ENCODE measurements at places on chromosomes 6 and 20. TPM values are rescaled to one million over a fixed set of nuclear protein-coding genes. Genes with fewer than 3 reads are reported as not detected.

Gene SLA2
- not detected for total RNA-seq

Gene SLPI
- not detected for total RNA-seq

Gene DLK2
- not detected for total RNA-seq

Gene LAMP5
- total RNA-seq: under 0.01 TPM

Gene ARID1B
- total RNA-seq: 41.4 TPM

Gene SRC
- total RNA-seq: 16.2 TPM

Gene FAM162B
- 0.73 TPM for total RNA-seq

Gene NTSR1
- total RNA-seq: 13.1 TPM

Gene GGTLC1
- not detected for total RNA-seq

Gene TSBP1
- not detected for total RNA-seq

Gene CALHM5
- 4.0 TPM for total RNA-seq

Gene SLC35F1
- not detected for total RNA-seq

Gene CRISP2
- not detected for total RNA-seq

Gene VIP
- total RNA-seq: not detected

Gene ZC2HC1B
- not detected for total RNA-seq

Gene ABCF1
- 42.2 TPM for total RNA-seq

Gene CLIC5
- not detected for total RNA-seq

Gene CTAGE9
- not detected for total RNA-seq

Gene PRR18
- total RNA-seq: not detected

Gene ECT2L
- not detected for total RNA-seq

Gene NOX3
- not detected for total RNA-seq

Gene FKBP1C
- 1.6 TPM for total RNA-seq

Gene SLC17A1
- not detected for total RNA-seq

Gene ZNF184
- 7.0 TPM for total RNA-seq

Gene SIRPD
- total RNA-seq: not detected

Gene CCN6
- total RNA-seq: not detected

Gene HLA-G
- total RNA-seq: not detected

Gene SRSF12
- 0.37 TPM for total RNA-seq

Gene MACROD2
- 0.78 TPM for total RNA-seq

Gene MYO6
- total RNA-seq: 7.0 TPM

Gene VGLL2
- total RNA-seq: not detected

Gene MMUT
- total RNA-seq: 13.3 TPM

Gene CLPSL2
- not detected for total RNA-seq

Gene CGA
- not detected for total RNA-seq

Gene KCNK16
- not detected for total RNA-seq

Gene FAXC
- 0.37 TPM for total RNA-seq

Gene CLPSL1
- not detected for total RNA-seq

Gene SLCO4A1
- 7.2 TPM for total RNA-seq

Gene NKX2-2
- 0.20 TPM for total RNA-seq

Gene WFDC12
- total RNA-seq: not detected

Gene CST5
- not detected for total RNA-seq

Gene ULBP1
- total RNA-seq: 0.37 TPM
